ENCODE measurements at places on chromosomes 12 and 14.

DNA sequence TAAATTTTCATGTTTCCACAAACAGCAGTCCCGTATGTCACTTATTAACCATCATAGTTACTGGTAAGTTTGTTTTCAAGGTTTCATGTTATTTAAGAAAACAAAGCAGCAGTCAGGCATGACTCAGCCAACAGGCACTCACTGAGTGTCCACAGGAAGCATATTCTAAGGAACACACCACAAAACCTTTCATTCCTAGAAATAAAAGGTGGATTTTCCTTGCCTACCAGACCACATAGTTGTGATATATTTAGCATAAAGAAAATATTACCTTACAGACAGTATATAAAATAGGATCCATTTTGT is 143.3 kb upstream of the AVPR1A start:
- H3K4me1 ChIP-seq, result no peaks in the 10 kb centered on the region
- H3K4me3 ChIP-seq, result no peak overlapping the region
- no peak overlapping the region for H3K27ac ChIP-seq
- H3K27me3 ChIP-seq, result no peaks in the 10 kb centered on the region

DNA sequence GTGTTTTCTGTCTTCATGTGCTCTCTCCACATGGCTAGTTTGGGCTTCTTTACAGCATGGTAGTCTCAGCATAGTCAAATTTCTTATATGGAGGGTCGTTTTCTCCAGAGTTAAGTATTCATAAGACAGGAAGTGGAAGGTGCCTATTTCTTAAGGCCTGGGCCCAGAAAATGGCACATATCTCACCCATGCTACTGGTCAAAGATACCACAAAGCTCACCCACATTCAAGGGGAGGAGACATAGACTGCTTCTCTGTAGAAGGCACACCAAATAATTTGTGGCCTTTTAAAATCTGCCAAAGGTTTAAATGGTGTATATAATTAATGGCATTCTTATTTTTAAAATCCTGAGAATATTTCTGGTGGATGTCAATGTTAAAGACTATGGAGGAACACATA is 44.8 kb downstream of the CCDC91 start:
- no peak for DNase-seq
- no peak overlapping the region for H3K4me3 ChIP-seq
- no peaks in the 10 kb centered on the region for H3K36me3 ChIP-seq
- no peak overlapping the region for H3K27ac ChIP-seq
- peaks cover 7% of the 10 kb centered on the region for H3K4me1 ChIP-seq

GRCh38 chr14:64870160-64870559 is 9.5 kb downstream of the SPTB start:
- H3K4me1 ChIP-seq, result peaks cover 3% of the 10 kb centered on the region
- H3K27me3 ChIP-seq, result peaks cover 86% of the 10 kb centered on the region
- H3K27ac ChIP-seq, result no peak overlapping the region
- DNase-seq, result no peak
- H3K36me3 ChIP-seq, result peaks cover 7% of the 10 kb centered on the region
- H3K4me3 ChIP-seq, result no peak overlapping the region

GRCh38 chr12:5467931-5468330 is 36.0 kb downstream of the NTF3 start:
- peaks cover 32% of the 10 kb centered on the region for H3K27me3 ChIP-seq
- no peak for DNase-seq
- no peaks in the 10 kb centered on the region for H3K4me1 ChIP-seq
- H3K36me3 ChIP-seq, result no peaks in the 10 kb centered on the region
- H3K27ac ChIP-seq, result no peak overlapping the region
- H3K4me3 ChIP-seq, result no peak overlapping the region

DNA sequence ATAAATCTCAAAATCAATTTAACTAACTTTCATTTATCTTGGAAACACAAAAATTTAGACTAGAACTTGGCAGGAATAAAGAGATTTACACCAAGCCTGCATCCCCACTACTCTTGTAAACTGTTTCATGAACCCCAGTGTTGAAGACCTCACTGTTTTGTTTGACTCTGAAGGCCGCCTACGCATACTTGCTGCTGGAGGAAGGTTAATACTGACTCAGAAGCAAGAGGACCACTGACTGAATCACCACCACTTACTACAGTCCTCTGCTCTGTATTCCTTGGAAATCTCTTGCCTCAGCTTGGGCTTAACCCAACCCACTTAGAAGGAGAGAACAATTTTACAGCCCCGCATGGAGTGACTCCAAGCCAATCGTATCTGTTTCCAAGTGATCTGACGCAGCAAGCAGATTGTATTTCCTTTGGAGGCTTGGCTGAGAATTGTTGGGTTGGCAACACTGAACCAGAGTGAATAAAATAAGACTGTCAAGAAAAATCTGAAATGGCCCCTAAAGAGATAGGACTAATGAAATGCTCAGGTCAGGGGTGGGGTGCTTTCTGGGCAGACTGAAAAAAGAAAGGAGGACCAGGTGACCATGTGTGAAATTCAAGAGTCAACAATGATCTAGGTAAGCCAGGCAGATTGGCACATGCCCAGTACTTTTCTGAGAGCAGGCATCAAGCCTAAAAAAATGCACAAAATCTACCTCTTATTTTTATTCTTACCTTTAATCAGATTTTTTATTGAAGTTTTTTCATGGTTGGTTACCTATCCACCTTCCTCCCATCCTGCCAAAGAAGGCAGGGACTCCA is 248.6 kb downstream of the ZFP36L1 start:
- no peak overlapping the region for H3K27ac ChIP-seq
- H3K4me1 ChIP-seq, result peaks cover 3% of the 10 kb centered on the region
- DNase-seq, result no peak
- no peaks in the 10 kb centered on the region for H3K36me3 ChIP-seq

DNA sequence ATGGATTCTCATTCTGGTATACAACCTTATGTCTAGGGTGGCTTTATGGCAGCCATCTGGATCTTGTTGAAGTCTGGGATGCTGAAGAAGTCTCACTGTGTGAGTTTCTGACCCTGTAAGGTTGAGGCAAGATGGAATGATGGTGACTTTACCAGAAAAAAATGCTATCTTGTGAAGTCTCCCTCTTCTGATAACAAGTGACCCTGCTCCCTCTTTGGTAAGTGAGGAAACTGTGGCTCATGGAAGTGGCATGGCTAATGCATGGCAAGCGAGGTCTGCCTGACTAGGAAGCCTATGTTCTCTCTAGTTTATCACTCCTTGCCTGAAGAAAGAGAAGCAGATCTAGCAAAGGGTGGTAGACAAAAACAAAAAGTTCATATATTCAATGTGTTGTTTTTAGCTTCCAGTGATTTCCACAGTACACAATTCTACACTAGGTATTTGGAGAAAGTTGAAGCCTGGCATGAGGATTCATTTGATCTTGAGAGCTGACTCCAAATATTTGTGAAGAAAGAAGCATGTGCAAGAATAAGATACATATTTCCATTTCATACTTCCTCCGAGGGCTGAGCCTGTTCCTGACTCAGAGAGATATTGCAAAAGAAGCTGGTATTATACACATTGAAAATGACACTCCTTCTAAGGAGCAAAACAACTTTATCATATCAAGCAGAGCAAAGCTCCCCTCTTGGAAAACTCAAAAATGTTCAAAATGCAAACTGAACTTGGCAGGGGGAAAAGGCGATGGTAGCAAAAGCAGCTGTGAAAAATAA is 63.6 kb downstream of the HELB start:
- no peak overlapping the region for H3K4me3 ChIP-seq
- no peak for DNase-seq
- H3K4me1 ChIP-seq, result peaks cover 6% of the 10 kb centered on the region
- H3K36me3 ChIP-seq, result peaks cover 5% of the 10 kb centered on the region
- no peaks in the 10 kb centered on the region for H3K27me3 ChIP-seq
- H3K27ac ChIP-seq, result no peak overlapping the region

DNA sequence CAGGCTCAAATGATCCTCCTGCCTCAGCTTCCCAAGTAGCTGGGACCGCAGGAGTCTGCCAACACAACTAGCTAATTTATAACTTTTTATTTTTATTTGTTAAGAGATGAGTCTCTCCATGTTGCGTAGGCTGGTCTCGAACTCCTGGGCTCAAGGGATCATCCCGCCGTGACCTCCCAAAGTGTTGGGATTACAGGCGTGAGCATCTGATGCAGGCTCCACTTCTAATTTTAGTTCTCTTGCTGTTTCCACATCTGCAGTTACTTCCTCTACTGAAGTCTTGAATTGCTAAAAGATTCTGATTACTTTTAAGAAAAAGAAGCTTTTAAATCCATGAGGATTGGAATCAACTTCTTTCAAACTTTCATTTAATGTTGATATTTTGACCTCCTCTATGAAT is 13.4 kb upstream of the SNX6 start:
- peaks cover 5% of the 10 kb centered on the region for H3K27me3 ChIP-seq
- no peak overlapping the region for H3K27ac ChIP-seq
- H3K36me3 ChIP-seq, result no peaks in the 10 kb centered on the region
- DNase-seq, result no peak
- H3K4me1 ChIP-seq, result peaks cover 5% of the 10 kb centered on the region
- H3K4me3 ChIP-seq, result no peak overlapping the region

DNA sequence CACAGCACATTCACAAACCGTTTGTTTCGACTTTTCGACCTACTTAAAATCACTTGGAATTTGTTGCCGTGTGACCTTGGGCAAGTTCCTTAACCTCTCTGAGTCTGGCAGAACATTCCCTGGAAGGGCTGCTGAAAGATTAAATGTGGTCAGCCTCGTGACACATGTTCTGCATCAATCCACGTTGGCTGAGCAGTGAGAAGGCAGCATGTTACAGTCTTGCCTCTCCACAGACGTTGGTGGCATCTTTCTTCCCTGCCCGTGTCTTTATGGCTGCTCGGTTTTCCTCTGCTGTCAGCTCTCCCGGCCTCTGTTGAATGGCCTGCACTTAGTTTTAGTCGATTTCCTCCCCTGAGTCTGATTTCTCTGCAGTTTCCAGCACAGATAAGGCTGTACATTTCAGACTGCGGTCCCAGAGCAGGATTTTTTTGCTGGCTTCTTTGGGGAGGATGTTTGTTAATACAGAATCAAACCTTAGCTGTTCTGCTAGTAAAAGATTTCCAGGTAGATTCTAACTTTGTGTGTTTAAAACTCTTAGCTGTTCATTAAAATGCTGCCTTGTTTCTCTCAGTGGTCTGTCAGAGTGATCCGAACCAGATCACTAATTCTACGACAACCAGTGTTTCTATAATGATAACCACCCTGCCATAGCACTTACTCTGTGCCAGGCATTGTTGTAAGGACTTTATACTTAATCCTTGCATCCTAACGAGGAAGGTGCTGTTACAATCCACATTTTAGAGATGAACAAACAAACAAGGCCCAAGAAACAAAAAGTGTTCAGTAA is 217.1 kb downstream of the CHST11 start:
- peak overlapping the region; percentile 92 for H3K27ac ChIP-seq
- no peaks in the 10 kb centered on the region for H3K36me3 ChIP-seq
- no peaks in the 10 kb centered on the region for H3K27me3 ChIP-seq
- H3K4me3 ChIP-seq, result no peak overlapping the region
- no peak for DNase-seq

Data from T-helper 17 cell (primary cell).